Adrenal gland (tissue), 19 donors: ENCODE measurements at places on chromosomes 3 and 15.

DNA sequence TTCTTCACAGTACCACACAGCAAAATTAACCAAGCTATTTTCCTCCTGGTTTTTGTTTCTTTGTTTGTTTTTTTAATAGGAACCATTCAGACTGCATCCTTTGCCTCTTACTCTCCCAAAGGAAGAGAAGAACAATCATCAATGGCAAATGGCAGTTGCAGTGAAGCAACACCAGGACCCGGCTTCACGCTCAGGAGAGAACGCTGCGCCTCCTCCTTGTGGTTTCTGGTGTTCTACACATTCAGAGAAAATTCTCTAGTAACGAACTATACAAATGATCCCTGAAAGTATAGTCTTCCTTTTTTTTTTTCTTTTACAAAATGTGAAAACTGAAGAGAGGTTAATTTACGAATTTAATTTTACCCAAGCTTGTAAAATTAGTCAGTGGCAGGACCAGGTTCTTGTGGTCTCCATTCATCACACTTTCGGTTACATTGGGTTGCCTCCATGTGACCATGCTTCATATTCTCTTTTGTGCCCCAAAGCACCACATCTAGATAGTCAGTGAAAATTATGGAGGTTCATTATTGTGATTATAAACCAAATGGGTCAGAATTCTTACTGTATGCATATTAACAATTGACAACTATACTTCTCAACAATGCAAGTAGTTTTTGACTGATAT is 10.6 kb upstream of the MINDY2 start:
- no peak for DNase-seq

GRCh38 chr3:193894121-193894863 is 241.7 kb upstream of the HES1 start:
- no peak for DNase-seq

- DNase-seq: no peak
Observed at GRCh38 chr3:13352621-13353131, 67.4 kb downstream of the NUP210 start.

DNA sequence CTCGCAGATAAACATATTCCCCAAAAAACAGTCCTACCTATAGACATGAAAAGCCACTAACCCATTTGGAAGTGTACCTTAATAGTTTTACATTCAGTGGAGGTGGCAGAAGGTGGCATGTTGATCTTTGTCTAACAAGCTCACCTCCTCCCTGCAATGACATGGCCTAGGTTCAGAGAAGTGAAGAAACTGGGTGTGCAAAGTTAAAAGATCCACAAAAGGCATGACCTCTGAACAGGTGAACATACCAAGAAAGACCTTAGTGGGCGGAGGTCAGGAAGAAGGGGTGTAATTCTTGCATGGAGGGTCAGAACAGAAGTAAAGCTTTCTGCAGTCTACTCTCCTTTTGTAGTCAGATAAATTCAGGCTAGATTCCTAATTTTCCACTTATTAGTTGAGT is 822 bp downstream of the MRPL3 start:
- DNase-seq: no peak

GRCh38 chr3:55534876-55535275 is 47.8 kb upstream of the WNT5A start:
- DNase-seq: no peak

DNA sequence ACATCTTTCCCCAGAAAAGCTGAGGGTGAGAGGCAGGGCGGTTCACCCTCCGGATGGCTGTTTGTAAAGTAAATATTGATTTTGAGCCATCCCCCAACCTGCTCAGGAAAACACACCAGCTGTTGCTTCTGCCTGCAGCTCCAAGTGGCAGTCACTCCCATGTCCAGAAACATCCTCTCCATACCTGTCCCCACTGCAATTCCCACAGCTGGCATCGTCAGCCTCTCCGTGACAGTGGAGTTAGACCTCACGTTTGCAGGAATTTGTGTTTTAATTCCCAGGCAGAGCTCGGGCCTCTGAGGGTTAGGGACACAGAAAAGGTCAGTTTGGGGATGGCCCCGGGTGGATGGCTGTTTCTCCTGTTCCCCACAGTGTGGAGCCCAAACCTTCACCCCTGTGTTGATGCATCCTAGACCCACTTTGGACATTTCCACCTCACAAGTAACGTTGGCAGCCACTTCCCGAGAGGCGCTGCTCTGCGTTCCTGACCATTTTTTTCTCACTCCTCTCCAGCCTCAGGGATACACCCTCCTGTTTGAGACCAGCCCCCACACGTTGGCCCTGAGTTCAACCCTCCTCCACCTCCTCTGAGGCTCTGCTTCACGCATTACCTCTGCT is 11.8 kb upstream of the FAM174B start:
- DNase-seq: no peak

DNA sequence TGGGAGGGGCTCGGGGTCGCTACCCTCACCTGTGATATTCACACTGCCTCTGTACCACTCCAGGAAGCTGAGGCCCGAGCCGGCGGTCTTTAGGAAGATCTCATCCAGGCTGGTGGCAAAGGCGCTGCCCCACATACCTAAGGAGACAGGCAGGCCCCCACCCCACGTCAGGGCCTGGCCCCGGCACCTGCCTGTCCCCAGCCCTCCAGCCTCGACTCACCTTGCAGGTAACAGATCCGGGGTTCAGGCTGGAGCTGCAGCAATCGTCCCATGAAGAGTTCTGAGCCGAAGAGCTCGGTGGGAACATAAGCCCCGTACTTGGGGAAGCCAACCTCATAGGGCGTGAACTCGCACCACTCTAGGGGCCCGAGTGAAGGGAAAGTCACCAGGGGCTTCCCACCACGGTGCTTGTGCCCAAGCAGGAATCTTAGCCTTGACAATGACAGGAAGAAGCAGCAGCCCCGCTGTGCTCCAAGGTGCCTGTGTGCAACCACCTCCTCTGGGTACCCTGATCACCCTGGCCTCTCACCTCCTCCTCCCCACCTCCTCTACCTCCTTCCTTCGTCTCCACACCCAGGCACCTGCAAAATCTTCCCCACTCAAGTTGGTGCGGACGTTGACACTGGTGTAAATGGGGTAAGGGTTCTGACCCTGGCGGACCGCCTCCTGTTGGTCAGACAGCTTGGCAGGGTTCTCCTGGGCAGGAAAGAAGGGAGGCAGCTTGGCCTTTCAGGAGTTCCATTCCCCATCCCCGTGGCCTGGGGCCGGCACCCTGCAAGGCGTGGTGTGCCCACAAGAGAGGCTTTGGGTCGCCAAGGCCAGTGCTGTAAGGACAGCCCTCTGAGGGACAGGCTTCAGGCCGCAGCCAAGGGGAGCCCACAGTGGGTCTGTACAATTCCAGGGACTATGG is 10.6 kb downstream of the PLA2G4F start:
- no peak for DNase-seq

GRCh38 chr3:132867526-132867925 is 145.3 kb upstream of the NPHP3 start:
- DNase-seq: no peak

DNA sequence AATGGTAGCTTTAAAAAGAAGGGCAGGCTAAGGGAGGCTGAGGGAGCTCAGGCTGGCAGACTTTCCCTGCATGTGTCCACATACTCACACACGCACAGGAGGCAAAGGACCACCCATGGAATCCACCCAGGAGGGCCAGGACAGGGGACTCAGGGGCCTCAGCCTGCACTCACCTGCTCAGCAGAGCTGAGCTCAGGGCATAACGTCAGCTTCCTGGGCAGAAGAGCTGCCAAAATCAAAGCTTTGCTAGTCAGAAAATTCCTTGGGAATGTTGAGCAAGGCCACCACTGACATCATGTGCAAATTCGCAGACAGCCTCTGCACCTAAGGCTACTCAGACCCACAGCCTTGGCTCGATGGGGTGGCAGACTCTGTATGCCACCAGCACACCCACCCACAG is 16.4 kb upstream of the ALAS1 start:
- DNase-seq: peak; percentile 90

DNA sequence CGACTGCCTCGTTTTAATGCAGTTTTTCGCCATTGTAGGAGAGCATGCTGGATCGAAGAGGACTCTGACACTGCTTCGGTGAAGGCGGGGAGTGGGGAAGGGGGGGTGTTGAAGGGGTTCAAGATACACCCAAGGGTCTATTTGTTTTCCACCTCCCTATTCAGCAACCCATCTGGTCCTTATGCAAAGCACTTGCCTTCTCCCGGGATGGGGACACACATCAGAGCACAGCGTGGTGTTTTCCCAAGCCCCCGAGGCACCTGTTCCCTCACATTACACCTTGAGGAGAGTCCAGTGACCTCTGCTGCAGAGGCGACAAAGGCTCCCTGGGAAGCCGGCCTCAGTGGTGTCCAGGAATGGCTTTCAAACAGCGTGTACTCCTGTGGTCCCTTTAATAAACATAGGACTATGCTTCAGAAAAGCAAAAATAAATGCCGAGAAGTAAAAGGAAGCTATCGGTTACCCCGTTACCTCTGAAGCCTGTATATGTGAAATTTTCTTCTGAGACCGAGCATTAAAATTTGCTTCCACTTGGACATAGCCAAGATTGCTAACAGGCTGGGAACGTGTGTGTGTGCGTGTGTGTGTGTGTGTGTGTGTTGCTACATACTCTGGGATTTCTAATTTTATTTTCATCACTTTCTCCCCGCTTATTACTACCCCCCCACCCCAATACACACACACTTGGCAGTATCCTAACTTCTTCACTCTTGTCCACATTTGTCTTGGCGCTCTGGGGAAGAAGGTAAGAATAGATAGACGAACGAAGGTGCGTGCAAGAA is 53.2 kb downstream of the CCDC54 start:
- DNase-seq: peak; percentile 59

GRCh38 chr3:59107856-59108815 is 58.3 kb upstream of the CFAP20DC start:
- DNase-seq: no peak

DNA sequence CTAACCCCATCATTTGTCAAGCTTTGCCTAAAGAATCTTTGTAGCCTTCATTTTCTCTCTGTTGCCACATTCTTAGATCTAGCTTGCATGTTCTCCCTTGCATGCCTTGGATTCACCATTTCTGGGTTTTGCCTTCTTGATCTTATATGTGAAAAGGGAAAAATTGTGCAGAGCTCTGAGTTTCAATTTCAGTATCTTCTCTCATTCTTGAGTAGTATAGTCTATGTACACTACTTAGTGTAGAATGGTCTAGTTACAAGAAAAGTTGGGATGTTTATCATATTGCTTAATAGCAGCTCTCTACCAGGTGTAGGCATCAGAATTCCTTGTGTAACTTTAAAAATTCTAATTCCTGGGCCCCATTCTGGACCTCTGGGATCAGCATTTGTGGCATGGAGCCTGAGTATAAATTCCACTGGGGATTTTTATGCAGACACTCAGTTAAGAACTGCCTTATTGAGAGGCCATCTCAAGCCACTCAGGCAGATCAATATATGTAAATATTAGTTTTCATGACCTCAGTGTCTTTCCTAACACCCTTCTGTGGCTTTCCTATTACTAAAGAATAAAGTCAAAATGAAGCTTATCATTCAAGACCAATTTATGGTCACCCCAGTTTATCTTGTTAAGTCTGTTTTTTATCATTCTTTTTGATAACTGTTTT is 23.4 kb downstream of the GTF2E1 start:
- DNase-seq: no peak

DNA sequence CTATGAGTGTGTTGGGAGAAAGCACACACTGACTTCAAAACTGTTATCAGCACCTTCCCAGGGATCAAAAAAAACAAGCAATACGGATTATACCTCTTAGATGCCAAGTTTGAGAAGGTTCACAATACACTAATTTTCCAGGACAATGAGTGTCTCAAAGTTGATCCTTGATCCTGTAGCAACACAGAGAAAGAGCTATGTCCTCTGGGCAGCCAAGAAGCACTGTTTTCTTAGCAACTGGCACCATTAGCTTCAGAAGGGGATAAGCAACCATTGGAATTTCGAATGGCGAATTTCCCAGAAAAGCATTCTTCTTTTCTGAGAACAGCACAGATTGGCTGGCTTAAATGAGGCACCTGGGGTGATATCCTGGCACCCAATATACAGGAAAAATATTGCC is 270.3 kb upstream of the RORA start:
- no peak for DNase-seq

DNA sequence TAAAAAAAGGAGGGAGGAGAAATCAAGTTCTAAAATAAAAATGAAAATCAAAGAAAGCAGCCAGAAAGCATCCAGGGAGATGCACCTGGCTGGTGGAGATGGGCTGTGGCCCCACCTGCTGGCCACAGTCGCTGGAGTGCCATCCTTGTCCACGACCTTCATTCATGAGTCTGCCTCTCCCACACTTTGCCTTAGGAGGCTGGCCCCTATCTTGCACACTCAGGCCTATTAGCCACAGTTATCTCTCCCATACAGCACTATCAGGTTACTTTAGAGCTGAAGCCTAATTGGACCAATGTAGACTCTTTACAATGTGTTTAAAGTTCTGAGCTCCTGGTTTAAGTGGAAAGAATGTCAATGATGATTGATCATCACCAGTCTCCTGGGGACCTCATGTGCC is 392.0 kb upstream of the RORA start:
- DNase-seq: no peak

- no peak for DNase-seq
Observed at GRCh38 chr3:11954312-11954934, 49.8 kb upstream of the SYN2 start.

DNA sequence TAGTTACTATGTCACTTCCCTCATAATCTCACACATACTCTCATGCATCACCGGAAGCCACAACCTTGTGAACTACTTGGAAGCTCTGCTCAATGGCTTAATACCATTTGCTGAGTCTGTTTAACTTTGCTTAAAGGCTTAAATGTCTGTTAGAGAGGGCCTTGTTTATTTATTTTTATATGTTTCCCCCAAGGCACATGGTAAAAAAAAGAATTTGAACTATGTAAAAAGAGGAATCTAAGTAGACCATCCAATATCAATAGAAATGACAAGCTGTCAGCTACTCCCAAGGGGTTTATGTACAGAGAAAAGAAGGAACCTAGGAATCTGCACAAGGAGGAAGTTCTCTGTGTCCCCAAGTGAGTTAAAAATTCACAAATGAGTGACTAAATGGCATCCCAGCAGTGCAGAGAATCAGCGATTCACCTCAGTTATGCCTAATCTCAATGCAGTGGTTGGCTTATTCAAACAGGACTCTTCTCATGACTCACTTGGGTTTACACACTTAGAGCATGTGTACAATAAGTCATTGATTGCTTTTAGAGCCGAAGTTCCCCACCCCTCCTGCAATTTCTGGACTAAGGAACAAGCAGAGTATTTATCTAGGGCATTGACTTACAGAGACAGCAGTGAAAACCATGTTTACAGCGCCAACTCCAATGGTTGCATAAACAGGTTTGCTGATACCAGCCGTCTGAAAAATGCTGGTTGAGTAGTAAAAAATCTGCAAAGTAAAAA is 24.4 kb downstream of the SLC2A2 start:
- DNase-seq: no peak

DNA sequence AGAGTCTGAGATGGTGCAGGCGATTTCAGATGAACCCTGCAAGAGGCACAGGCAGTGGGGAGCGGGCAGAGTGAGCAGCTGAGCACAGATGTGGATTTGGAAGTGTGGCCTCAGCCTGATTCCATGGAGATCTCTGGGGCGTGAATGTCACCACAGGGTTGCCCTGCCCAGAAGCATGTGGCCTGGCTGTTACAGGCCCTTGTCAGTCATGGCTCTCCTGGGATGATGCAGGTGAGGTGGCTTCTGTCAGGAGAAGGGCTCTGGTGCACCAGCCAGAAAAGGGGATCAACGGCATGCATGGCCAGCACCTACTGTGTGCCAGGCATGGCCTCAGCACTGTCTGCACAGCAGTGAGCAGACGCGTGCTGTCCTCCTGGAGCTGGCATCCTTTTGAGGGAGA is 11.9 kb downstream of the HDAC11 start:
- no peak for DNase-seq

GRCh38 chr3:118436697-118437262 is 597.9 kb downstream of the IGSF11 start:
- no peak for DNase-seq

GRCh38 chr3:104069114-104069513 is 1297.6 kb upstream of the ALCAM start:
- no peak for DNase-seq
